ENCODE measurements at places on chromosomes 3 and 15. TPM values are rescaled to one million over a fixed set of nuclear protein-coding genes. Genes with fewer than 3 reads are reported as not detected.

GNL3 gene
- 133 TPM for total RNA-seq

DNA sequence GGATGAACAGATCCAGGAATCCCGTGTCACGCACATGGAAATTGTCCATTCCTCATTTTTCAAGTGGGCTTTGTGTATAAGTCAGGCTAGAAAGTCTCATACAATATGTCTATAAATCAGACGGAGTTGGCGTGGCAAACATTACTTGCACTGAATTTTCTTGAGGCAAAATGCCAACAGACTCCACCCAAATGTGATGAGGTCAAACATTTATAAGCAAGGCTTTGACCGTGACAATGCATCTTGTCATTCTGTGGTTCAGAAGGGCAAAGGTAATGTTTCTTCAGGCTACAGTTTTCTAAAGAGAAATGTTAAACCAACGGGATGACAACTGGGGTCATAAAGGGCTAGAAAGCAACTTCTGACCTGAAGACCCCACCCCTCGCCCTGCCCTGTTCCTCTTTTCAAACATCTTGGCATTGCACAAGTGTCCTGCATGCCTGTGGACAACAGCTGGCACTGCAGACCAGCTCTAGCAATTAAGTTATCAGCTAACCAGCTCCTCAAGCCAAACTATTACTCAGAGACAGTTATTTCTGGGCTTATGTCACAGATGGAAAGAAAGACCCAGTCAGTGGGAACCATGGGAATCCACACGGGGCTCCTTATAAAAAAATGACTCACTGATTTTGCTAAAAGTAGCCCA, 36.5 kb upstream of the SPTBN5 start:
- H3K4me1 ChIP-seq = peaks cover 58% of the 10 kb centered on the region
- H3K36me3 ChIP-seq = 0 out of 2 replicates have a peak, but pooled peaks cover 3% of the 10 kb centered on the region
- H3K27me3 ChIP-seq = no peaks in the 10 kb centered on the region
- DNase-seq = no peak
- no peak overlapping the region for H3K4me3 ChIP-seq

DNA sequence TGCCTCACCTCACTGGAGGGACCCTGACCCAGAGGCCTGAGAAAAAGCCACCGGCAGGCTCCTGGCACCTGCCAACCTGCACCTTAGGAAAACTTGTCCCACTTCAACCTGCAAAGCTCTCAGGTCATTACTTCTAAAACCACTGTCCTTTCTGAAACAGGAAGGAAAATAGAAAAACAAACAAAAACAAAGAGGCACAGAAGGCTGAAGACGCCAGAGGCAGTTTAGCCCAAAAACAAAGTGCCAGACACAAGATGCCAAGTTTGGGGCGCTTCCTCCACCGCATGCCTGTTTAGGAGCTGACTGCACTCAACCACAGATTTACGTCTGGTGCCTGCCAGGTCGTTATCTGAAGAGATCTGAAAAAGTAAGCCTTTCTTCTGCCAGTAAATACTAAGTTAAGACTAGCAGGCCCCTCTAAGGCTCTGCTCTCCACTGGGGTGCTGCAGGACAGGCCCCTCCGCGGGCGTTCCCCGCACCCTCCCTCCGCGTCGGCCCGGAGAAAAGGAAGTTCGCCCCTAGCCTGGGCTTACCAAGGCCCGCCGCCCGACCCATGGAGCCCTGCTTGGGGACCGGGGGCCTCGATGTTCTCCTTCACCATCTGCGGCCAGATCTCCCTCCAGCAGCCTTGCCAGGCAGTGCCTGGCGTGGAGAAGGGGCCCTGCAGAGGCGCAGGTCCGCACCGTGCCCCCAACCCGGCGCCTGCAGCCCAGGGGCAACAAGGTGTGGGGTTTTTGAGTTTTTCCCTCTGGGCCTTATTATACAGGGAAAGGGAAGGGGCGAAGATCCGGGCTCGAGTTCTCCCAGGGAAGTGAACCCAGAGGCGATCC, 1.3 kb downstream of the GOLGA8A start:
- H3K4me1 ChIP-seq = no peaks in the 10 kb centered on the region
- peaks cover 46% of the 10 kb centered on the region for H3K27me3 ChIP-seq
- DNase-seq = peak; percentile 13
- peak overlapping the region; percentile 58 for H3K4me3 ChIP-seq
- H3K36me3 ChIP-seq = no peaks in the 10 kb centered on the region

DNA sequence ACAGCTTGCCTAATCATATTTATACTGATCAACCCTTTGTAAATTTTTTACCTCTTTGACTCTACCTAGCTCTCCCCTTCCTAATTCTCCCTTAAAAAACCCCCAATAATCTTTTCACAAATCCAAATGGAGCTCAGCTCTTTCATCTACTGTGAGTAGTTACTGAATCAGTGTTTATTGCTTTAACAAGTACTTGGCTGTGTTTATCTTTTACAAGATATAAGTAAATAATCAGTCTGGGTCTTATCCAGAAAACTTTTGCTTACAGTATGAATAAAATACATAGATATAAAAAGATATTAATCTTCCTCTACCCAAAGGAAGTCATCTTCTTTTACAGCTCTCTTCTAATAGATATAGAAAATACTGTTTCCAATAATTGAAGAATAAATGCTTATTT, 366.4 kb downstream of the RAP2B start:
- no peak overlapping the region for H3K4me3 ChIP-seq
- H3K27ac ChIP-seq = no peak overlapping the region
- no peak for DNase-seq
- H3K4me1 ChIP-seq = no peaks in the 10 kb centered on the region

DNA sequence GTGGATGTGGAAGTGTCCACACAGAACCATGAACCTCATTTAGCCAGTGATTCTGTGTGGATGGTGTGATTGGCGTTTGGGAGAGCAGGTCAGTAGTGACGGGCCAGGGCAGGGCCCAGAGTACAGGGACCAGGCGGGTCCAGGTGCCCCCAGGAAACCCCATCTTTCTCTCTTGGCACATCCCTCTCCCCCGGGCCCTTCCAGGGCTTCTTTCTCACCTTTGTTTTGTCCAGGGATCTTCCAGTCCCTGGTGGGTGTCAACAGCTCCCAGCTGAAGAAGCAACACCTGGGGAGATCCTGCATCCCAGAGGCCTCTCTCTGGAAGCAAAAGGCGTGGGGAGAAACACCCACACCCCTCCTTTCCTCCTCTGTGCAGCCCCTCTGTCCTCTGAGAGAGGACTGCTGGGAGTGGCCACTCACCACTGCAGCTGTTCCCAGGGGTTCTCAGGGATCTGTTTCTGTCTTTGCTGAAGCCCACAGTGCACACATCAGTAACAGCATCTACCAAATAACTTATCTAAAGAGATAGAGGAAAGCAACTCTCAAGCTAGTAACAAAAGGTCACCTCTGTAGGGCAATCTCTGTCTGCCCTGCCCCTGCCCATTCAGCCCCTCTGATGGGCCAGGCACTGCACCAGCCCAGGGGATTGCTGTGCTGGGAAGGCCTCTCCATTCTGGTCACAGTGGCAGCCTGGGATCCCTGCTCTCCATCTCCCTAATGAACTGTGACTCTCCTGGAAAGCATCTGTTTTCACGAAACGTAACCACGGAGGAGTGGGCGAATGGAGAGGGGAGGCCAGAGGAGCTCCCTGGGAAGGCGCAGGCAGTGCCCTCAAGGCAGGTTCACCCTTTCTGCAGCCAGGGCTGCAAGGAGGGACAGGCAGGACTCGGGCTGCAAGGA, 98.3 kb upstream of the ALDH1A3 start:
- no peaks in the 10 kb centered on the region for H3K27me3 ChIP-seq
- H3K4me1 ChIP-seq = peaks cover 9% of the 10 kb centered on the region
- H3K36me3 ChIP-seq = no peaks in the 10 kb centered on the region
- H3K27ac ChIP-seq = no peak overlapping the region
- H3K4me3 ChIP-seq = no peak overlapping the region
- DNase-seq = peak; percentile 7
